ENCODE measurements at places on chromosomes 4 and X.

DNA sequence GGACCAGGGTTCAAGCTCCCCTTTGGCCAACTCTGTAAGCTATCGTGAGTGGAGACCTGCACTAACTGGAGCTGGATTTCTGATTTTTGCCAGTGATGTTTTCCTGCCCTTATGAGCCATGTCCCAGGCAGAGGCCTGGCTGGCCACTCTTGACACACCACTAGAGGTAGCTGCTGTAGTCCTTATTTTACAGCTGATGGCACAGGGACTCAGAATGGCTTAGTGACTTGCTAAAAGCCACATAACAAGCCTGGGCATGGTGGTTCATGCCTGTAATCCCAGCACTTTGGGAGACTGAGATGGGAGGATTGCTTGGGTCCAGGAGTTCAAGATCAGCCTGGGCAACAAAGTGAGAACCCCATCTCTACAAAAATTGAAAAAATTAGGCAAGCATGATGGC, 33.4 kb downstream of the CYTL1 start:
- no peak for ATAC-seq

DNA sequence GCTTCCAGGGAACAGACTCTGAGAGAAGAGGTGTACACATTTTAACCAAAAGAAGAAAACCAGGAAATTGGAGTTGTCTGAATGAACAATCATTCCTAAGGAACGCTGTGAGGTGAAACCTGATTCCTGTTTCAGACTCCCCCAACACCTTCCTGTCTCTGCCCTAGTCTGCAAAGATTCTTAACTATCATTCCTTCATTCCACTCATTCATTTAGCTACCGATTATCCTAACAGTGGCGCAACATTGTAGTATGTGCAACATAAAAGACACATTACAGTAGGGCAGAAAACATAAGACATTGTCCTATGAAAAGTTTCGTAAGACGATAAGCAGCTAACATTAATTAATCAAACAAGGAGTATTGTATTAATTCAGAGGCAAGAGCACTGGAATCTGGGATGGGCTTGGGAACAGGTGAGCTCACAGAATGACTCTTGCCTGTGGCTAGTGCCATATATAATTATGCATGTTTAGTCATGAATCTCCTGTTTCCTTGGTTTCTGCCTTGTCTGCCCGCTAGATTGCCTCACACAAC, 23.8 kb upstream of the ADH7 start:
- ATAC-seq, result no peak

DNA sequence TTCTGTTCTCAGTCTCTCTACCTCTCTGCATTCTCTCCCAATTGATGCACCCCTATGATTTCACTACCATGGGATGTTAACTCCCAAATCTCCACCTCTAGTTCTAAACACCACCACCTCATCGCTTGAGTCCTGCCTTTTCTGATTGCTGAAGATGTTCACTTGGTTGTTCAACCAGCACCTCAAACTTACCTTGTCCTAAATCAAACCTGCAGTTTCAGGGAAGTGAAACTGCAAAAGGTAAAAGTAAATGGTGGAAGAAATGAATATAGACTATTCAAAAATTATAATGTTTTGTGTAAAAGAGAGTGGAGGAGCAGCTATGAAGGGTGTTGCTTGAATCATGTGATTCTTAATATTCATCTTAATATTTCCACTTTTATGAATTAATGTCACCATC, 91.0 kb downstream of the PDE5A start:
- ATAC-seq, result no peak

DNA sequence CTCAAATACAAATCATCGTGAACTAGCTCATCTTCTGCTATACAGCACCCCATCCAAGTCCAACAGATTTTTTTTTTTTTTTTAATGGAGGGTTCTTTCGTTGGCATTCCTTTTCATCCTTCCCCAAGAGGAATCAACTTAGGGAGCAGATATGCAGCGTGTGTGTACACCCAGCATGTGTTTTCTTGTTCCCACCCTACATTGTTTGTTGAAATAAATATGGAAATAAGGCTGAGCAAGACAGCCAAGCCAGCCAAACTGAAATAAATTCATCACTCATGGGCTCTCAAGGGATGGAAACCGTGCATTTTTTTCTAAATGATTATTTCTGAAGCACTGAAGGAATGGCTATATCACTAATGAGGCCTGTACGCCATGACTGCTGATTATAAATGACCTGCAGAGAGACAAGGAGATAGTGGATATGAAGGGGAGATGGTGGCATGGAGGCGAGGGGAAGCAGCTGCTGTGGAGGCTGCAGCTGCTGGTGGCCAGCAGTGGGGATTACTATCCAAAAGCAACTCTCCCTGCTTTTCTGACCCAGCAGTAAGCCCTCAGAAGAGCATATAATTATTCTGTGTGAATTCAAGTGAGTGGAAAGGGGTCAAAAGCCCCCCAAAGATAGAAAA, 173.9 kb downstream of the MGST2 start:
- no peak for ATAC-seq

GRCh38 chrX:48475296-48475695, 703 bp upstream of the FTSJ1 start:
- ATAC-seq, result no peak

- ATAC-seq, result no peak
These were observed 16.6 kb downstream of the PGRMC1 start for GRCh38 chrX:119252716-119253115.

DNA sequence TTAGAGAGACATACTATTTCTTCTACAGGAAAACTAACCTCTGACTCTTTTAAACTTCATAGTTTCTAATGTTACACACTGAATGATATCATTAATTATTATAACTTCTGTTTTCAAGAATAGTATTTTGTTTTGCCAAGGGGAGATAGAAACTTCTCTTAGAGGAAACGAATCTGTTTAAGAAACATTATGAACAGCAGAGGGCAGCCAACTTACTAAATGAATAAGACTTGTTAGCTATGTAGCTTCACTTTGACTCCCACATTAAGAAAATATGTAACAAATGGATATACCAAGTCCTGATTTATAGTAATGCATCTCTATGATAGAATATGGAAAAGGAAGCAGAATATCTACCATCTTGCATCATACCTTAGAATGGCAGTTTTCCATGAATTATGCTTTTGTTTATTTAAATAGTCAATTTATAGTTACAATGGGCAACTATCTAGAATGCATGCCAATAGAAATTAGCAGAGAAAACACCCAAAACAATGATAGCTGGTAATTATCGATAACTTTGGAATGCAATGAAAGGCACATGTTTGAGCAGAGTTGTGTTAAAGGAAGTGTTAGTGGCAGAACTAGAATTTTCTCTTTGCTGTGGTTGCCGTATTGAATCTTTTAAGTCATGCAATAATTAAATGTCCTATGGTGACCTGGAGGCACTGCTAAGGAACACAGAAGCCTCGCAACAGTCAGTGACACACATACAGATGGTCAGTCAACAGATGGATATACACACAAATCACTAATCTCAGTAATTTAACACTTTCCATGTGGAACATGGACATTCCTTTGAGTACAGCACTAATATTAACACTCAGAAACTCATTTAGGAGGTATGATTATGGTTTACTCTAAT, 105.7 kb upstream of the PDLIM3 start:
- ATAC-seq, result no peak

- ATAC-seq, result no peak
These were observed 137.2 kb upstream of the ETNPPL start for GRCh38 chr4:108900018-108900580.

DNA sequence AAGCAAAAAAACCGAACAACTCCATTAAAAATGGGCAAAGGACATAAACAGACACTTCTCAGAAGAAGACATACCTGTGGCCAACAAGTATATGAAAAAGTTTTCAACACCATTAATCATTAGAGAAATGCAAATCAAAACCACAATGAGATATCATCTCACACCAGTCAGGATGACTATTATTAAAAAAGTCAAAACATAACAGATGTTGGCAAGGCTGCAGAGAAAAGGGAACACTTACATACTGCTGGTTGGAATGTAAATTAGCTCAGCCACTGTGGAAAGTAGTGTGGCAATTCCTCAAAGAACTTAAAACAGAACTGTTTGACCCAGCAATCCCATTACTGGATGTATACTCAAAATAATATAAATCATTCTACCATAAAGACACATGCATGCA, 436.3 kb downstream of the KLHL13 start:
- no peak for ATAC-seq

DNA sequence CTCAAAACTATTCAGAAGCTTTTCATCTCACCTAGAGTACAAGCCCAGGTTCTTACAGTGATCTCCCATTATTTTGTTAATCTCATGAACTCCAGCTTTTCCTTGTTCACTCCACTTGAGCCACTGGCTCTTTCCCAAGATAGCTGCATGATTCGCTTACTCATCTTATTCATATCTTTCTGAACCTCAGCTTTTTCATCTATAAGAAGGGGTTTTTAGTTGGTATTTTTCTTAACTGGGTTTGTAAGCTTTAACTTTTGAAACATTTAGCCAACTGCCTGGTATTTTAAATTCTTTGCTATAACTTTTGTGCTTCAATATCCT, 24.0 kb downstream of the GIMD1 start:
- ATAC-seq, result no peak

DNA sequence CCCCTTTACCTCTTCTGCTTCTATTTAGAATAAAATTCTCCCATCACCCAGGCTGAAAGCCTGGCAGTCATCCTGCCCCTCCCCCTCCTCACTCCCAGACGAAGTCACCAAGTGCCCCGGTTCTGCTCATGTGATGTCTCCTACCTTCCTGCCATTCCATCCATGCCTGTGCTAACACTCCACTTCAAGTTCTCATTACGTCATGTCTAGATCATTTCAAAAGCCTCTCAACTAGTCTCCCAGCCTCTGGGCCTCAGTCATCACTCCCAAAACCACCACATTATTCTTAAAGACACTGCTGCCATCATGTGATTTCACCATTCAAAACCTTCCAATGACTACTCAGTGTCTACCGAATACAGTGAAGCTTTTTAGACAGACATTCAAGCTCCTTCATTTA, 17.2 kb upstream of the HOPX start:
- ATAC-seq, result no peak

All from activated CD4-positive, CD25-positive, alpha-beta regulatory T cell treated with anti-CD3 and anti-CD28 coated beads, Interleukin-2, amount 50 U/mL, for 24 hours (primary cell).